SK-N-SH (cell line): ENCODE measurements at places on chromosomes 12 and 14.

GRCh38 chr12:79071498-79071897 lies 206.9 kb downstream of the SYT1 start:
- no peak for DNase-seq

DNA sequence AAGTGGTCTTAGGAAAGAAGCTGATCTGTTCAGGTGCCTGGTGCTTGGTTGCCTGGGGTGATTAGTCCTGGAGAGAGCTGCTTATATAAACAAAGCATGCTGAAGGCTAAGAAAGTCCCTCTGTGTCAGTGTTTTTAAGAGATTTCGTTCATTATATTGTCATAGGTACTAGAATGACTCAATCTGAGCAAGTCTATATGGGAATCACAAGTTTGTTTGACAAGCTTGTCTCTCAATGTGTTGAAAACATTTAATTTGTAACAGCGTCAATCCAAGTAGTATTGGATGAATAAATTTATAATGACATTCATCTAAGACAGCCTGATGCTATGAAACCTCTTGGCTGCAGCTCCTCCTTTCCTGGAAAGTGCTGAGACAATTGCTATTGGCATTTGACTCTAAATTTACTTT lies 256.3 kb downstream of the TMTC2 start:
- DNase-seq: no peak

GRCh38 chr12:129873111-129873832 lies 30.6 kb downstream of the TMEM132D start:
- DNase-seq: no peak

GRCh38 chr12:66637699-66638301 lies 41.1 kb downstream of the GRIP1 start:
- no peak for DNase-seq

- DNase-seq: no peak
These were observed 1028.2 kb upstream of the USP15 start for GRCh38 chr12:61232040-61232439.
